ENCODE measurements at places on chromosomes 1 and 21.

GRCh38 chr1:24594328-24594598 is 38.4 kb downstream of the NCMAP start:
- no peak for ATAC-seq

DNA sequence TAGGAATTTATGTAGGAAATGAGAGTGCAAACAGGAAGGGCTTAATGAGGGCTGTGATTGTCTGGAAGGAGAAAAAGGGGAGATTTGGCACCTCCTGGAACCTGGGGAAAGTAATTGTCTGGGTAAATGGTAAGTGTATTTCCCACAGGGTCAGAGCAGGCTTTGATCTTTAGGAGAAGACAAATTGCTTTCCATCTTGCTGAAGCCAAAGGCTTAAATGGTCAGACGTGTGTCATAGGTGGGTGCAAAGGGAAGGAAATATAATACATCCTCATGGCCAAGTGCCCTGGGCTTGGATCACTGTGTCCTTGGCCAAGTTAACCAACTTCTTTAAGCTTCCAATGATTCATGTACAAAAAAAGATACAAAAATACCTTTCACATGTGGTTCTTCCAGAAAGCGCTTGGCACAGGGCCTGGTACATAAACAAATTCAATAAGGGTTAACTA is 1.3 kb upstream of the DUSP23 start:
- ATAC-seq = no peak

- ATAC-seq = no peak
Observed at GRCh38 chr1:54842963-54843362, 41.8 kb upstream of the TTC22 start.

DNA sequence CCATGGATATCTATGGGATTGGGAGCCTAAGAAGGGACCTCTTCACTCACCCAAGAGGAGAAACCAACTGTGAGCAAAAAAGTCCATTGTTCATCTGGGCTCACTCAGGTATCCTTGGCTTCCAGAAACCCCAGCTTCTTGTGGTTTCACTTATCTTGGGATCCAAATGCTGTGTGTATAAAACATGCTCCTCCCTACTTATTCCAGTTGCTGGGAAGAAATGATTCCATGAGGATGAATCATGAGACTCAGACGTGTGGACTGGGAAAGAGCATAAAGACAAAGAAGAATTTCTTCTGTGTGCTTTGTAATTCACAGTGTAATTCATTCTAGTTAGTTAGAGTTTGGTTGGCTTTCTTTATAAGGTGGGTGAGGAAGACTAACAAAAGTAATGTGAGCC is 283.7 kb downstream of the ZNF648 start:
- no peak for ATAC-seq

- no peak for ATAC-seq
Observed at GRCh38 chr1:57831624-57832023, 407.8 kb upstream of the DAB1 start.

GRCh38 chr1:175554586-175554985 is 188.8 kb downstream of the TNR start:
- ATAC-seq = no peak

DNA sequence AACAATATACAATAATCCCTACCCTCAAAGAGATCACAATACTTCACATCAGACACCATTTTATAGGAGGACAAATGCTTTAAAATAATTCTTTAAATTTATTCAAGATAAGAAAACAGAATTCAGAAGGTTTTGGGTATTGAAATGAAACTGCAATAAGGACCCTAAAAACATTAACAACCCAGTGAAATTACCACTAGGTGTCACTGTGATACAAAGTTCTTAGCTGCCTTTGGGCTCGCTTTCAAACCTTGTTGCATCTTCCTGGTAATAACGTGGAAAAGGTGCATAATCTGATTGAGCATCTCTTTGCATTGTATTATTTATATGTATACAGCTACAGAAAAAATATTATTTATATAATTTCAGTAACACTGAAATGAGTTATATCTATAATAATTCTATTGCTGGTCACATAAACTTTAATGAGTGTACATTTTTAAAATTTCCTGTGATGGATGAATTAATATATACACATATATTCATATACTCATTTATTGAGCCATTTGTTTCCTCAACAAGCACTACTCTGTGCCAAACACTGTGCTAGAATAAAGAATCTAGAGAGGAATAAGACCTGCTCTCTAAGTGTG is 185.2 kb downstream of the FAF1 start:
- ATAC-seq = no peak
